Esophagus squamous epithelium (tissue), 5 donors: ENCODE measurements at places on chromosomes 6 and 20.

DNA sequence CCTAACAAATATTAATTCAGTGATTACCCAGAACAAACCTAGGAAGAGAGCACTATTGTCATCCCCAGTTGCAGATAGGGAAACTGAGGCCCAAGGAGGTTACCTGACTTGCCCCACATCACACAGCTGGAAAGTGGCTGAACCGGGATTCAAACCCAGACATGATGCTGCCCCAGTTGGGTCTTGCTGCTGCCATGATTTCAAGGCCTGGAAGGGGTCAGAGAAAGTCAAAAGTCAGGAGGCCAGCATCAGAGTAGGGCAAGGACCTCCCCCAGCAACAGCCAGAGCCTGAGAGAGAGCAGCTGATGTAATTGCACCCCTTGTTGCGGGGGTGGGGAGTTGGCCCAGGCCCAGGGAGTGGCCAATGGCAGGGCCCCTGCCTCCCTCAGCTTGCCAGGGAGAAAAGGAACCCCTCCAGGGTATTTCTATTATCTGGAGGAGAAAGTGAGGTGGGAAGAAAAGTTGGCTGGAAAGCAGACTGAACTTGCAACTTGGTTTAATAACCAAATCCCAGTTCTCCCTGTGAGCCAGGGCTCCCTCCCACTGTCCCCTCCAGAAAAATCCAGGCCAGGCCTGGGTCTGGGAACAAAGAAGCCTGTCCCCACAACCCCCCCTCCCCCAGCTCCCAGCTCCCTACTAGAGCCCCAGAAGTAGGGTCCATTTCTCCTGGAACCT lies 83.6 kb downstream of the MRPL14 start:
- DNase-seq: no peak

- DNase-seq: no peak
Measured at GRCh38 chr6:89612121-89612520, 26.4 kb downstream of the LYRM2 start.

- DNase-seq: no peak
Measured at GRCh38 chr6:137870308-137870644, 3.2 kb downstream of the TNFAIP3 start.

GRCh38 chr6:131761060-131761761 lies 46.6 kb upstream of the ENPP1 start:
- no peak for DNase-seq
